ENCODE measurements at places on chromosomes 2 and 18.

DNA sequence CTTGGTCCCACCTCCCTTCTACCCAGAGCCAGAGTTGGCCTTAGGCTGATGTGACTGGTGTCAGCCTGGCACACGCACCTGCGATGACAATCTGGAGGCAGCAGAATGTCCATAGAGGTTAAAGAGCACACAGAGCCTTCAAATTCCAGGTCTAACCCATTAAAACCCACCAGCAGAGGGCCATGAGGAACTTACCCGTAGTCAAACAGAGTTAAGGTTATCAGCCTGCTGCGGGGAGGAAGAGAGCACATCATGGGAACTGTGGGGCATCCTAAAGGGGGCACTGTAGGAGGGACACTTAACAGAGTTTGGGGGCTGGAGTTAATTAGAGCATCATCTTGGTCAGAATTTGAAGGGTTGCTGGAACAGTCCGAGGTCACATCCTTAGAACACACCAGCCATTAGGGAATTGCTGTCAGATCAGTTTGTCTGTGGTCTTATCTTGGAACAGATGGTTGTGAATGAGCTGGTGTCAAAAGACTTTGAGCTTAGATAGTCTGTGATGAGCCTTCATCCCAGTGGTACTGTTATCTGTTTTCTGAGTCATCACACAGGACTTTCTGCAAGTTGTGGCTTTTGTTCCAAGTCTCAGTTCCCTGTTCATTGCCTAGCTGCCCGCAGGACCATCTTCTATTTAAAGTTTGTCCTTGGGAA lies 248.6 kb downstream of the LOXHD1 start:
- no peak for DNase-seq

DNA sequence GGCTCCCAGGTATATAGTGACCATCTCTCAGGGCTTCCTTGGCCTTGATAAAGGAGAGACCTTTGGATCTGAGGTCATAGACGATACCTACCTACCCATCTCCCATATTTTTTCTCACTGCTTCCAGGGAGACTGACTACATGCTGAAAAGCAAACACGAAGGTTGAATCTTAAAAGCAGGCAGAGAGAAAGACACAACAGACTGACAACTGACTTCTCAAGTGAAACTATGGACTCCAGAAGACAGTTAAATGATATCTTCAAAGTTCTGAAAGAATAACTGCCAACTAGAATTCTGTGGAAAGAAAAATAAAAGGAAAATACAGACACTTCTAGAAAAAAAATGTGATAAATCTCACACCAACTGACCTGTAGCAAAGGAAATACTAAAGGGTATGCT lies 76.5 kb upstream of the HAAO start:
- DNase-seq: no peak

DNA sequence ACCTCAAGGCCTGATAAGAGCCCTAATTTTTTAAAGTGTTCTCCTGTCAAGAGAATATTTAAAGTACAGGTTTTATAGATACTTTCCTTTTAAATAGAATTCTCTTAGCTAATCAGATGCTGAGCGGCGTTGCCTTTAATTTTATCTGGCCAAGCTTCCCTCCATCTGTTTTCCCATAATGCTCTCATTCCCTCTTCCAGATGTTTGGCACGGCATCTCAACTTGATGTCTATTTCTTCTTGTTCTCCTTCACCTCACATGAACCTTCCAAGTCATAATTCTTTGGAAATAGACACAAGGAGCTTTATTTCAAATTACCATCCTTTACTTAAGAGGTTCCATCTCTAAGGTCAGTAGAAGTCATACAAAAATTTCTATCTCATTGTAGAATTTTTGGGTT lies 76.1 kb upstream of the CPO start:
- no peak for DNase-seq

DNA sequence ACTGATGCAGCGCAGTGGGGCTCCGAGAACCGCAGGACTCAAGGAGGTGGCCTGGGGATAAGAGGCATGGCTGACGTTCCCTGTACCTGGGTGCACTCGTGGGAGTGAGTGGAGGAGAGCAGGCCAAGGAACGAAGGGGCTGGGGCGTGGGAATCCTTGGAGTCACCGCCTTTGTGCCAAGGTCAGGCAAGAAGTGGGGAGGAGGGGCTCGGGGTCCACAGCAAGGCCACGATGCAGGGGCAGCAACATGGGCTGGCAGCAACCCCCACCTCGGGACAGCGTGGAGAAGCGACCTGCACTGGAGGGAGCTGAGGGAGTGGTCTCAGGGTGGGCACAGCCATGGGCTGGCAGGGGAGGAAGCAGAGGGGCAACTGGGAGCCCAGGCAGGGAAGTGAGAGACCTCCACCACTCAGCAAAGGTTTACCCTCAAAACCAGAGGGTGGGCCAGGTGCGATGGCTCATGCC lies 18.6 kb downstream of the ARID5A start:
- DNase-seq: no peak

DNA sequence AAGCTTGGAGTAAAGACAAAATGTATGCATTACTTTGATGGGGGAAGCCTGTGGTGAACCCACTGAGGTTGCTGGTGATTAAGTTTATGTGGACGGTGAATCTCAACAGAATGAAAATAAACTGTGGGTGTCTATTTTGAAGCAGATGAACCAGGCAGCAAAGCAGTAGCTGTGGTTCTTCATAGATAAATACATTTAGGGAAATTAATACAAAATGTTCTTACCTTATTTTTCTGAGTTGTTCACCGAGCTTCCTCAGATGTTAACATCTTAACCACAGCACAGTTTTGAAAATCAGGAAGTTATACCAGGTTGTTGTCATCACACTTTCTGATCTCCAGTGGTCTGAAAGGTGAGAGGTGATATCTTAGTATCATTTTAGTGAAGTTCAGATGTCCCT lies 53.9 kb downstream of the NCK2 start:
- DNase-seq: no peak

DNA sequence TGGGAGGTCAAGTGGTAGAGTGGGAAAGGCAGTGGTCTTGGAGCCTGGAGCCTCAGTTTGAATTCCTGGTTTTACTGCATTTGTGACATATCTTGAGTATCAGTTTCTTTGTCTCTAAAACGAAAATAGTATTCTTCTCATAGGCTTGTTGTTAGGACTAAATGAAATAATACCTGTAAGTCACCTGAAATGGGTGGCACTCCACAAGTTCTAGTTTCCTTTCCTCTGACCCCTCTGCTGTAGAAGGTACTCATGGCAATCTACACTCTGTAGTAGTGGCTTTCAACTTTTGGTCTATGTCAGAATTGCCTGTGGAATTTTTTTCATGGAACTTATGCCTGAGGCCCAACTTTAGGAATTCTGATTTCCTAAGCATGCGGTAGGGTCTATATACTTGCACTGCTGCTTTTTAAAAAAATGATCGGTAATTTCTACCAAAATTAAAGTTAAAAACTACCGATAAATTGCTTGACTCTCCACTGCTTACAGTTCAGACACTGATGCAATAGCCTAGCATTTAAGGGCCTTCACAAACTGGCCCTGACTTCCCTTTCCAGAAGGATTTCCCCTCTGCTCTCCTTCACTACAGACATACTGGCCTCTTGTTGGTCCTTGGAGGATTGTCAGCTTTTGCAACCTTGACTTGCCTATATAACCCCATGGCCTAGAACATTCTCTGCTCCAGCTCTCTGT lies 47.2 kb downstream of the PLEK start:
- DNase-seq: no peak

DNA sequence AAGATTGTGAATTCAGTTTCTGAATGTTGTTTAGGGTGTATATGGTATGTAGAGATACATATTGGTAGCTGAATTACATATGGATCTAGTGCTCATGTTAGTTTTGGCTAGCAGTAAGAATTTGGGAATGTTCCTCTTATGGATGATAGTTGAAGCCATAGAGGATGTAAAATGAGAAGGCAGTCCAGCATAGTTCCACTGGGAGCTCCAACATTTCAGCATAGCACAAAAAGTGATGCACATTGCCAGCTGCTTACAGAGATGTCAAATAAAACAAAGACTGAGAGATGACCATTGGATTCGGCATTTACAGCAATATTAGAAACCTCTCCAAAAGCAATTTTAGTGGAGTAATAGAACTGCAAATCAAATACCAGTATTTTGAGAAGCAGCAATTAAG lies 77.4 kb downstream of the EML4 start:
- no peak for DNase-seq

- no peak for DNase-seq
Observed at GRCh38 chr2:208175840-208176153, 12.4 kb upstream of the CRYGA start.

GRCh38 chr2:201886504-201886903 lies 80.2 kb downstream of the CDK15 start:
- no peak for DNase-seq

DNA sequence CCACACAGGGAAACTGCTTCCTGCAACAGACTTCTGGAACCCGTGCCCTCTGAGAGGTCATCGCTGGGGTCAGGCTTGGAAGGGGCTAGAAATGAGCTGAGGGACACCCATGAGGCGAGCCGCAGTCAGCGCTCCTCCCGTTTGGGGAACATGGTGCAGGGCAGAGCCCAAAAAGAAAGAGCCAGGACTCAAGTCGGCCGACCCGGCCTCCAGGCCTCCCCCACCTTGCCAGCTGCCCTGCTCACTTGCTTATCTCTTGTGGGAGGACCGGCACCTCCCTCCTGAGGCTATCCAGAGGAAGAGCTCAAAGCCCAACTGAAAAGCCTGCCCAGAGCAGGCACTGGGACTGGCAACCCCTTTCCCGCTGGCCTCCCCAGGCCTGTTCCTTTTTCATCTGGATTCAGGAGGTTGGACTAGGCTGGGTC lies 43.6 kb downstream of the SCTR start:
- DNase-seq: no peak

DNA sequence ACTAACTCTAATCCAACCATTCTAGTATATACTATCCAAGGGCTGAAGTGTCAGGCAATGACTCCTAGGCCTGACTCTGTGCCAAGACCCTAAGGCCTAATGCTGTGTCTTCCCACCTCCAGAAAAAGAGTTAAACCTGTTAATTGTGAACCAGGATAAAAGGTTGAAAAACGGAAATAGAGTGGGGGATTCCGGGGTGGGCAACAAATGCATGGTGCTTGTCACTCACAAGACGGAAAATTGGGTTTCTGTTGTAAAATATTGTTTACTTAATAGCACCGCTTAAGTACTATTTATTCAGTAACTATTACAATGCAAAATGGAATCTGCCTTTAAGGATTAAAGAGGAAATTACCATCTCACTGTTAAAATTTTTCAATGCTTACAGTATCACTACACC lies 3.2 kb downstream of the STK17B start:
- DNase-seq: no peak

DNA sequence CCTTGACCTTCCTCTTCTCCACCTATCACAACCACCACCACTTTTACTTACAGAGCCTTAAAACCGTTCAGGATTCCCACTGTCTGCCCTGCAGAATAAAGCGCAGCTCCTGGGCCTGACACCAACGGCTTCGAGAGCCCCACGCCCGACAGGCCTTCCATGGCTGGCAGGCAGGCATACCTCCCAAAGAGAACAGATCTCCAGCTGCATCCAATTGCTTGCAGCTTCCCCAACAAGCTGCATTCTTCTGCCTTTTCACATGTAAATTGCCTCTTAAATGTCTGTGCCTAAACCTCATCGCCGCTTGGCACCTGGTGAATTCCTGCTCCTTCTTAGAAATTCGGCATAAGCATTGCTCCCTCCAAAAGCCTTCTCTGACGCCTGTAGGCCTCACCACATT lies 31.5 kb upstream of the FAM124B start:
- DNase-seq: no peak

DNA sequence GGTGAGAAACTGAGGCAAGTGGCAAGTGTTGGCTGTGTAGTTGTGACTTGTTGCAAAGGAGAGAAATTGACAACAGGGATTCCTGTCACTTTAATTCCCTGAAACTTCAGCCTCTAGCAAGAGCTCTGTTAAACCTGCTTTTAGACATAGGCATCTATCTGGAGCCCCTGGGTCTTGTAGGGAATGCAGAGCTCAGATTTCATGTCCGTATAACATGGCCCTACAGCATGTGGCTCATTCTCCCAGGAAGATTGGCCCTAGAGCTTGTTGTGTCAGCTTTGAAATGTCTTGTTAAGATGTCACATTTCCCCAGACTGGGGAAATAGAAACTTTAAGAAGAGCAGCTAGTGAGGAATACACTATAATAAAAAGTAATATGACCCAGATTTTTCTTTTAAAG lies 115.8 kb downstream of the POLE4 start:
- DNase-seq: no peak

DNA sequence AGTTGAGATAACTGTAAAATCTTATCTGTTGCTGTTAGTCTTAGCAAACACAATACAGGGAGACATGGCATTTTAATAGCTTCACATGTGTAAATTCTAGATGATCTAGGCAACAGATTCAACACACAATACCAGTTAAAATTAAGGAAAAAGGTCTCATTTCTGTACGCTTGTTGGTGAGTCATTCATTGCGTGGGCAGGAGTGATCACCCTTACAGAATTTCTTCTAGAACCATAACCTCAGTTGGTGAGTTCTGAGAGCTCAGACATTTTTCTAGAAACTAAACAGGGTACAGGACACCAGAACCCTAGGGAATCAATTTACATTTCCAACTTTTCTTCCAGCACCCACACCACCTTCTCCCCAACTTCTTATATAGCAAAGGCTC lies 81.9 kb downstream of the SLC8A1 start:
- DNase-seq: no peak

DNA sequence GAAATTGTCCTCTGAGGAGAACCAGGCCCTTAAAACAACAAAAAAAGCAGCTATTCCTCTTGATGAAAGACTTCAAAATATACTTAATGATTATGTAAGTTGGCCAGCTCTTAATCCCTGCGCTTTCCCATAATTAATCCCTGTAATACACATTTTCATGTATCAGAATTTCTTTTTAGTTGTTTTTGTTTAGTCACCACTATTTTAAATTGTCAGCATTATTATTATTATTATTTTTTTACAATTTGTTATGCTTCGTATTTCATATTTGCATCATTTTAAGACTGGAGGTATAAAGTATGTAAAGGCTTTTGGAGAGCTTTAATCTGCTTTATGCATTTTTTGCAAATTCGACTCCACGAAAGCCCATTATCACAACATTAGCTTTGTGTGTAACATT lies 152.9 kb downstream of the ACOXL start:
- no peak for DNase-seq

- no peak for DNase-seq
Observed at GRCh38 chr2:157929871-157930667, 53.9 kb upstream of the ACVR1 start.

GRCh38 chr2:86285981-86286380 lies 51.4 kb downstream of the REEP1 start:
- DNase-seq: no peak

- DNase-seq: no peak
Observed at GRCh38 chr2:54455563-54456361, at the start of gene SPTBN1. TSS of gene SPTBN1 (plus strand) at chr2:54456327. CDS start at chr2:54526419, 70,092 bp downstream.

DNA sequence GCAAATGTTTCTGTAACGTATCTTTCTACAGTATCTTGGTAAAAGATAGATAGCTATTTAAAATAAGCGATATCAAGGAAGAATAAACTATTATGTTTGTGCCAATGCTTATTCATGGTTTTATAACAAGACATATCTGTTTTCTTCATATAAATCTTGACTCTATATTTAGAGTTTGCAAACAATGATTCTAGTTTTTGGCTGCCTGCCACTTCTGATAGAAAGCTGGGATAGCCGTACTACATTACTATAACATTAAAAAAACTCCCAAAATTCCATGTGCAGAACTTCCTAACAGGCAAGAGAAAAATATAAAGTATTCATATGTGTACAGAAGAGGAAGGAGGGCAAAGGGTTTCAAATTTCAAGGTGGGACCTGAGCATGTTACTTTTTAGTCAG lies 985.0 kb downstream of the BCL11A start:
- no peak for DNase-seq

All from activated naive CD8-positive, alpha-beta T cell treated with anti-CD3 and anti-CD28 coated beads, Interleukin-2, amount 50 U/mL, for 16 hours (primary cell).